ENCODE measurements at places on chromosomes 6 and 20.

- no peak for DNase-seq
Measured at GRCh38 chr6:17710331-17710730, 3.6 kb upstream of the NUP153 start.

DNA sequence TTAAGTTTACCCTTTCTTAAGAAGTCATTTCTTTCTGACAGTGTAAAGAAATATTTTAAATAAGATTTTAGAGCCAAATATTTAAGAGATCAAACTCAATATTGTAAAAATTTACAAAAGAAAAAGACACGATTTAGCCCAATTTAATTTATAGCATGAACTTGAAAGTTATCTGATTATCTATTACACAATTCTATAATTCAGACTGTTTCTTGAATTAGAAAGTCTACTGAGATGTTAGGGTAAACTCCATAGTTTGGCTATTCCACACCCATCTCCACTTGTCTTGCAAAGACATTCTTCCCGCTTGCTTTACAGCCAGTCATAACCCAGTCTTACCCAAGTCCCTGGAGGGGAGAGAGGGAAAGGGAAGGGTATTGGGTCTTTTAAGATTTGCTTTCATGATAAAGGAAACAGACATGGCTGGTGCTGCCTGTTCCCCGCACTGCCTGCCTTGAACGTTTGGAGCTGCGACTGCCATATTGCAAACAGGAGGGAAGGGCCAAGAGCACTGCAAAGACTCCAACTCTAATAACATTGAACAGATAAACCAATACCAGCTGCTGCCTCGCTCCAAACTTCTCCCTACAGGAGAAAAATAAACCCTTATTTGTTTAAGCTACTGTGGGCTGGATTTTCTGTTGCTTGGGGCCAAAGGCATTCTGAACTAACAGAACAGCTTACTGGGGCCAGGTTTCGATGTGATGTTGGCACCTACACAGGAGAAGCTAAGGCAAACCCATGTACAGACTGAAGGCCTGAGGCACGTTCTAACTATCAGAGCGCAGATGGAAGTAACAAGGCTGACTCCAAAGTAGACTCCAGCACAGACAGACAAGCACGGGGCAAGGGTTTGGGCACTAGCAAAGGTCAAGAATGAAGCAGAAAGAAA is 552.3 kb upstream of the JARID2 start:
- no peak for DNase-seq

DNA sequence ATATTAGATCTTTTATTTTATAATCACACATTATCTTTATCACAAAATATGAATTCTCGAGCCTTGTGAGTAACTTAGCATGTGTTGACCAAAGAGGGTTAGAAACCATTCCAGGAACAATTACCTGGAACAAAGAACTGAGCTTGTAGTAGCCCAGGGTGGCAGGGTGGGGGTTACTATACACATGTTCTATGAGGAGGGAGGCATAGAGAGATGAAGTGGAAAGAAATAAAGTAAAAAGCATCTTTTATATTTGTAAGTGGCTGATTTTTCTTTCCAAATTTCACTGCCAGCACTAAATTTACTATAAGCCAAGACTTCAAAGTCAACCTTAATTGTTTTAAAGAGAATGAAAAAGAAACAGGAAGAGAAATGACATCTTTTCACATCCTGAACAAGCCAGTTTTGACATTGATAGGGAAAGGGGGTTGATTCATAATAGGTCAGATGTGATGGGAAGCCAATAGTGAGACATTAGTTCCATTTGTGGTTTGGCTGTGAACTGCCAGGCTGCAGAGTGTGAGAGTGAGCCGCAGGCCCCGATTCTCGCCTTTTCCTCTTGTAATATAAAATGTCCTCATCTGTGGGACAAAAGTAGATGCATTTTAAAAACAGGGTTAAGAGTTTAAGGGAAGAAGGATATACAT is 52.7 kb upstream of the MYB start:
- DNase-seq, result no peak

DNA sequence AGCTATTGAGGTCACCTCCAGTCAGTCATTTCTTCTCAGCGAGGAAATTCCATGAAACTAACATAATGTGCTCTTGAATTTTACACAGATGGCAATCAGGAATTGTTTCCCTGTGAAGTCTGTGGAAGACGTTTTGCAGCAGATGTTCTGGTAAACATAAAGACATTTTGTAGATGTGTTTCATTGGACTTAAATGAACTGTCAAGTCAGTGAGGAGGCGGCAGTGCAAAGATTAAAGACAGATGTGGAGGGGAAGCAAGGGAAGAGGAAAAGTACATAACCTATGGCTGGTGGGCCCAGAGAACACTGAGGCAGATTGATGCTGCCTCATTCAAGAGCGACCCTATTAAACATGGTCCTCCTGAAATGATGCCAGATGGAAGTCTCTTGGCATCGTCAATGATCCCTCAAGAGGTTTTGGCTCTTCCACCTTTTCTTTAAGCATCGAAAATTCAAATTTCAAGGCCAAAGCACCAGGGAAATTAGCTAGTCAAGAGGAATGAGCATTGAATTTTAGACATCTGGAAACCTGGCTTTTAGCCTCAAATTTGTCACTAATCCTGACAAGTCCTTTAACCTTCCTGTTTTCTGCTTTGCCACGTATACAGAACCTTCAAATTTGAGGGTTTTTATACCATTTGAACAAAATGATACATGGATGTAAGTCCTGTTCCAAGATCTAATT is 20.1 kb downstream of the ZC2HC1B start:
- no peak for DNase-seq

- DNase-seq, result no peak
Measured at GRCh38 chr20:2612073-2612472, 40.4 kb upstream of the NOP56 start.

DNA sequence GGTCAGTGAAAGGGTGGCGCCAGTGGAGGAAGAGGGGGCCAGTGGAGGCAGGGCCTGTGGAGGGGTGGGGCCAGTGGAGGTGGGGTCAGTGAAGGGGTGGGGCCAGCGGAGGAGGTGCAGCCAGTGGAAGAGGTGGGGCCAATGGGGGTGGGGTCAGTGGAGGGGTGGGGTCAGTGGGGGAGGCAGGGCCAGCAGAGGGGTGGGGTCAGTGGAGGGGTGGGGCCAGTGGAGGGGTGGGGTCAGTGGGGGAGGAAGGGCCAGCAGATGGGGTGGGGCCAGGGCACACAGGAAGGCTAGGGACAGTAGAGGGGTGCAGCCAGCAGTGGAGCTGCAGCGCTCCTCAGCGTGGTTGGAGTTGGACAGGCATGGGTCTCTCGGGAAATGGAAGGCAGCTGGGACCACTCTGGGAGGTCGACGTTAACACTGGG is 18.7 kb downstream of the ADRM1 start:
- no peak for DNase-seq

Data from heart right ventricle (tissue), 16 donors.